A172 (cell line): ENCODE measurements at places on chromosomes 6 and 20. TPM values are rescaled to one million over a fixed set of nuclear protein-coding genes. Genes with fewer than 3 reads are reported as not detected.
A peak's percentile ranks its signal among the peaks of the same experiment; 100 is the strongest.

The COL12A1 gene
- total RNA-seq: 9.0 and 11.1 TPM in 2 replicates

The TMEM244 gene
- not detected in 2 replicates for total RNA-seq

The SYNDIG1 gene
- 4.9 and 5.2 TPM in 2 replicates for total RNA-seq

The AK9 gene
- 3.2 and 7.2 TPM in 2 replicates for total RNA-seq

The NNAT gene
- total RNA-seq: not detected in 2 replicates

- DNase-seq: no peak
These were observed 31.3 kb upstream of the MRAP2 start for GRCh38 chr6:84002226-84002625.

DNA sequence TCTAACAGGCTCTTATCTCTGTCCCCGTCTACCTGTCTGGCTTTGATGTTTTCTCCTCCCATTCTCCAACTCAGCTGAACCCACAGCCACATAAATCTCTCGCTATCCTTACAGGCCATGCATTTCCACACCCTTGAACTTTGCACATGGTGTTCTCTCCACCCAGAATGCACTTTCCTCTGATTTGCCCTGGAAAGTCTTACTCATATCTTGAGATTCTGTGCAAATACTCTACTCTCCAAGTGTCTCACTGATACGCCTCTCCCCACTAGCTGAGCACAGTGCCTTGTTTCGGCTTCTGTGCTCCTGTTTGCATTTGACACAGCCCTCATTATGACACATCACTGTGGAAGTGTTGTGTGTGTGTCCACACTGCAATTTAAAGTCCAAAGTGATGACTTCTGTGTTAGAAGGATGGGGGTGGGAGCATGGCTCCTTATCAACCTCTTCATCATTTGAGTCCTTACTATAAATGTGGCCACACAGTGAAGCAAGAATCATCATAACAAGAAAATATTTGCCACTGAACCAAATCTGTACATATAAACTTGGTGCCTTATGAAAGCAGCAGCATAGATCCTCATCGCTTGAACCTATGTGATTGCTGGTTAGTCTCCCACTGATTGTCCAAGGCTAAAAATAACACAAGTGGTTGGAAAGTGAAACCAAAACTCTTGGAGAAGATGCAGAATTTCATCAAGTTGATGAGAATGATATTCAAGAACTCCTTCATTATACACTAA is 5.5 kb upstream of the PRELID3B start:
- peak; percentile 15 for DNase-seq

DNA sequence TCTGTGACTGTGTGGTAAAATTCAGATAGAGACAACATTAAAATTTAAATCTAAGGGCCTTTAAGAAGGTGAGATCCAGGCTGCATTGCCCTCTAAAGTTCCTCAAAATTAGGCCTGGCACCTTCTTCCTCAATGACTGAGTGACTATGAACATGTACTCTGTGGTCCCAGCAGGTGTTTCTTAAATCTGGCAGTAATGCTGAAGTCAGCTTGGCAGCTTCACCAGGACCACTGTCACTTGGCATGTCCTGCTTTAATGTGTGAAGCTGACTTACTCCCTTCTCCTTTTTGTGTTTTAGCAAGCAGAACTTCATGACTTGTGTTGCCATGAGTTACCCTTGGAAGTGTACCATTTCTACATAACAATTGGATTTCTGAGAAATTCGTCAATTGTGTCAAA is 141.7 kb downstream of the NKAIN2 start:
- no peak for DNase-seq

GRCh38 chr6:113370508-113371502 is 486.3 kb upstream of the MARCKS start:
- DNase-seq: no peak

DNA sequence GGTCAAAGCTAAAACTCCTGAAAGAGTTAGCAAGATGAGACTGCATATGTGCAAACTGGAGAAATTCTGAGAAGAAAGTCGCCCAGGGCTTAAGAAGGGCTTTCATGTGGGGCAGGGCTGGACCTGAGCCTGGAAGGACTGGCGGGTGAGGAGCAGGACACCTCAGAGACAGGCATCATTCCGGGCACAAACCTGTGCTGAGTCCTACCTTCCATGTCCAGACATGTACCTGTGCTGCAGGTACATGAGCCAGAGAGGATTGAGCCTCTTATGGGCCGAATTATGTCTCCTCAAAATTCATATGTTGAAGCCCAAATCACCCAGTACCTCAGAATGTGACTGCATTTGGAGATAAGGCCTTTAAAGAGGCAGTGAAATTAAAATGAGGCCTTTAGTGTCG is 171.0 kb downstream of the QRSL1 start:
- no peak for DNase-seq
